Activated CD4-positive, alpha-beta T cell treated with anti-CD3 and anti-CD28 coated beads for 48 hours (primary cell): ENCODE measurements at places on chromosomes 12 and 14.

DNA sequence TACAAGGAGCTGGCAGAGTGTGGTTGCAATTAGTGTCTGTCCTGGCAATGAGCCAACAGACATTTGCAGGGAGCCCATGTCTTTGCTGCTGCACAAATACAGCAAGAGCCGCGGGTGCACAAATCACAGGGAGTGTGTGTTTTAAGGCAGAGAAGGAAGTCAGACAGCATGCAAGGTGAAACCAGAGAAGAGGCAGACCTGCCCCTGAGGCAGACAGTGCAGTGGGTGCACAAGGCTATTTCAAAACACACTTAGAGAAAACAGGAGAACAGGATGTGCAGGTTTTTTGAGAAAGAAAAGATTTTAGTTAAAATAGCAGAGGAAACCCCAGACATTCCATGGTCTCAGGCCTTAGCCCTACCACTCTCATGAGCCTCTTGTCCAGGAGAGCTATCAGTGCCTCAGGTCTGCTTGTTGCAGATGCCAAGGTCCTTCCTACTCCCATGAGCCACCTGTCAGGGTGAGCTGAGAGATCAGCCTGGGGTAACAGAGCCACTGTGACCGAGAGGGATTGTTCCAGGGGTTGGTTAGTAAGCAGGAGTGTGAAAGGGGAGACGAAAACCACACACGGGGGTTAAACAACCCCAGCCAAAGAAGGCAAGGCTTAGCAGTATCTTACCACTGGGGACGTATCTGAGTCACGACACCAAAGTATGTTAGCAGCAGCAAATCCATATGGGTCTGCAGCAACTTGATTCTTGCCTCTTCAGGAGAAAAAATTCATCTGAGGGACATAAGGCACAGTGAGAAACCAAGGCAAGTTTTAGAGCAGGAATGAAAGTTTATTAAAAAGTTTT lies 78.1 kb downstream of the C14orf132 start:
- DNase-seq: peak; percentile 9

- no peak for DNase-seq
Measured at GRCh38 chr12:132899033-132899432, 11.6 kb upstream of the CHFR start.

GRCh38 chr14:63055631-63056030 lies 10.4 kb upstream of the KCNH5 start:
- no peak for DNase-seq

- no peak for DNase-seq
Measured at GRCh38 chr12:15770021-15770420, 19.2 kb downstream of the EPS8 start.

- no peak for DNase-seq
Measured at GRCh38 chr14:35257809-35258208, 34.4 kb upstream of the PSMA6 start.

DNA sequence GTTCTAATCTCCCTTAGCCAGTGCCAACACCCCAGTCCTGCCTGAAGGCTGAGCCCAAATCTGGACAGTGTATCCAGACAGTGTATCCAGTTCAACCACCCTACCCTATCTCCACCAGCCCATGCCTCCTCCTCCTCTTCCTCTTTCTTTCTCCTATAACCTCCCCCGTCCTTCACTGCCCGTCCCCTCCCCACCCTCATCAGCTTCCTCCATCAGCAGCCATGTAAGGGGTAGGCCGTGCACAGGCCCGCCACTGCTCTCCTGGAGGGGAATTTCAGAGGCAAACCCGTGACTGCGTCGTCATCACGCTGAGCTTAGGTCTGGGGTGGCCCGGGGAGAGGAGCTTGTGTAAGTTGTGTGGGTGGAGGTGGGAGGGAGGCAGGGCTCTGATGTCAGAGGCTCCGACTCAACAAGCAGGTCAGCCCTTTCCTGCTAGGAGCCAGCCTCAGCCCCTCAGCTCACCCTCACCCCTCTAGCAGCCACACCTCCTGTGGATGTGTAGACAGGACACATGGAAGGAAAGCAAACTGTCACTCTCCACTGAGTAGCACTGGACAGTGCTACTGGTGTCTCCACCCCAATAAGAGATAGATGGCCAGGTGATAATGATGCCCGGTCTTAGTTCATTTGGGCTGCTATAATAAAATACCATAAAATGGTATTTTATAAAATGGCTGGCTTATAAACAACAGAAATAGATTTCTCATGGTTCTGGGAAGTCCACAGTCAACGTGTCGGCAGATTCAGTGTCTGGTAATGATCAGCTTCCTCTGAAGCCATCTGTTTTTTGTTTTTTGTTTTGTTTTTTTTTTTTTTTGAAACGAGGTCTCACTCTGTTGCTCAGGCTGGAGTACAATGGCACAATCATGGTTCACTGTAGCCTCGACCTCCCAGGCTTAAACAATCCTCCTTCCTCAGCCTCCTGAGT lies 50.5 kb downstream of the IRF2BPL start:
- peak; percentile 88 for DNase-seq

DNA sequence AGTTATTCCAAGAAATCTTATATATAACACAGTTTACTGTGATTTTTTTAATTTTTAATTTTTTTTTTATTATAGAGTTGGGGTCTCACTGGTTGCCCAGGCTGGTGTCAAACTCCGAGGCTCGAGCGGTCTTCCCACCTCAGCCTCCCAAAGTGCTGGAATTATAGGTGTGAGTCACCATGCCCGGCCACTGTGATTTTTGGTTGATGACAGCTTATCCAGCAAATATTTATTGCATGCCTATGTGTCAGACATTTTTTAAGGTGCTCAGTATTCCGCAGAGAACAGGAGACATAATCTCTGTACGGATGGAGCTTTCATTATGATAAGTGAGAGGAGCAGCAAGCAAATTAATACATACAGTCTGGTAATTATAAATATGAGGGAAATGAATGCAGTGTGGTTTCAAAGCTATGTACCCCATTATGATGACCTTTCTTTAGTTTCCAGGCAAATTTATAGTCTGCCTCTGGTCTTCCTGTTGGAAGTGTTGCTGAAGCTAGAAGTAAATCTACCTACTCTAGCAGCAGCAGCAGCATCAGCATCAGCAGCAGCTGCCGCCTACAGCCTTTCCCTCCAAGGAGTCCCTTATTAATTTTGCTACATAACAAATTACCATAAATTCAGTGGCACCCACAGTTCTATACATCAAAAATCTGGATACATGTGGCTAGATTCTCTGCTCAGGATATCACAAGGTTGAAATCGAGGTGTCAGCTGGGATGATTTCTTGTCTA lies 32.3 kb downstream of the FRS2 start:
- DNase-seq: no peak

DNA sequence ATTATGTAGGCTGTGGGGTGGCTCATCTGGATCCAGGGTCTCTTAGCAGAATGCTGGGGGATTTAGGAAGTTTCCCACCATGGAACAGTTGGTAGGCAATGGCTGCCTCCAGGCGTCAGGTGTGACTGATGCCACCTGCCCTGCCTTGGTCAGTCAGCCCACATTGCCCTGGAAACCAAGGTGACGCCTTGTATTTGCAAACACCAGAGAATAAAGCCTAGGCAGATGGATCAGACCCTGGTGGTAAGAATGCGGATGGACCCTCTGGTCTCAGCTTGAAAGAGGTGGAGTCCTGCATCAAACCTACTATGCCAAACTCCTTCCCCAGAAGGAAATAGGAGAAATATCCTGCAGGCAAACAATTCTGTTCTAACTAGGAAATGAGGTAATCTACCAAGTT lies 38.2 kb downstream of the NCKAP5L start:
- DNase-seq: no peak

GRCh38 chr14:97273540-97273939 lies 476.4 kb downstream of the VRK1 start:
- DNase-seq: no peak

GRCh38 chr14:44564908-44565307 lies 57.8 kb upstream of the FSCB start:
- no peak for DNase-seq

- no peak for DNase-seq
Measured at GRCh38 chr14:31746326-31746725, 185.1 kb downstream of the NUBPL start.

DNA sequence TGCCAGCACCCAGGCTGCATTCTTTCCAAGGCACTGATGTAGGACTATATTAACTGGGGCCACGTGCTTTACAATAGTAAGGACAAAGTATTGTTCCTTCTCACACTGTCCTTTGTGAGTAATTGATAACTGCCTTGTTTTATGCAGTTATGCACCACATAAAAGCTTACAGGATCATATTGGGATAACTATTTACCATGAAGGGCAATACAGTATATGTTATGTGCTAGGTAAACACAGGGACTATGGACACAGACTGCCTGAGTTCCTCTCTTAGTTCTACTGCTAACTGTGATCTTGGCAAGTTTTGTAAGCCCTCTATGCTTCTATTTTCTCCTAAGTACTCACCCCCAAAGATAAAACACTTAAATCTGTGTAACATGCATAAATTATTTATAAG lies 183.7 kb downstream of the NOVA1 start:
- no peak for DNase-seq

DNA sequence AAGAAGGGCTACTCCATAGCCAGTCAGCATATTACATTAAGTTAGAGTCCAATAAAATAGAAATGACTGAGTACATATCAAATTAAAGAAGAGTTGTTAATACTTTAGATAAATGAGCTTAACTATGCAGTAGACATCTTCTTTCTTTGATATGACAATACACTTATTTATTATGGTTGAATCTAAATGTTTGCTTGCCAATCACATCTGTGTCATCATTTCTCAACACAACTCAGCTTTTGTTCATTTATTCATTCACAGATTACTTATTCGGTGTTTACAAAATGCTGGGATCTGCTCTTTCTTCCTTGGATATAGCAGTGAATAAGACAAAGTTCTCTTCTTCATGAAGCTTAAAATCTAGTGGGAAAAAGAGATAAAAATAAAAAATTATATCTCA lies 614.6 kb upstream of the ATP2B1 start:
- DNase-seq: no peak
